Neural progenitor cell (in vitro differentiated cells): ENCODE measurements at places on chromosomes 5 and 9.

DNA sequence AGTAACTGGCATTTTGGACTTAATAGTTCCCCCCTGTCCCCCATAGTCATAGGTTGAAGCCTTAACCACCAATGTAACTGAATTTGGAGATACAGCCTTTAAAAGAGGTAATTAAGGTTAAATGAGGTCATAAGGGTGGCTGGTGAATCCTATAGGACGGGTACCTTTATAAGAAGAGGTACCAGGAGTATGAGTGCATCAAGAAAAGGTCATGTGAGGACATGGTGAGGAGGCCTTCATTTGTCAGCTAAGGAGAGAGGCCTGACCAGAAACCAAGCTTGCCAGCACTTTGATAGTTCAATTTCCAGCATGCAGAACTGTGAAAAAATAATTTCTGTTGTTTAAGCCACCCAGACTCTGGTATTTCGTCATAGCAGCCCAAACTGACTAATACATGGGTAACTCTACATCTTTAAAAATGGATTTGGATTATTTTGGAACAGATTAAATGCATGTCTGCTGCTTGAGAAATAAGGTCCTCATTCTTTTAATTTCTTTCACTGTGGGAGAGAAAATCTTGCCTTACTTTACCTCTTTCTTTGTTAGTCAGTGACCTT lies 9.7 kb downstream of the RASA1 start:
- DNase-seq = no peak

DNA sequence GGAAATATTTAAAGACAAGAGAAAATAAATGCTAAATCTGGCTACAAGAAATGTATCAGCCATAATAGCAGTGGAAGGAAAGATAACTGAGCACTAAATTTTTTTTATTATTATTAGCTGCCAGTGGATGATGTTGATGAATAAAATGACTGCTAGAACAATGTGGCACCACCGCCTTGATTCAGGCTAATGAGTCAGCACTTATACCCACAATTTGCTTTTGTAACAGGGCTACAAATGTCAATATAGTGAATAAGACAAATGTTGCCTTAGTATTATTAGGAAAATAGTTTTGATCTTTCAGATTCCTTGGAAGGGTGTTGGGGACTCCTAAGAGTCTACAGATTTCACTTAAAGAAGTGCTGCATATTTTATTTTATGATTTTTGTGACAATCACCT lies 555.2 kb upstream of the GRAMD2B start:
- DNase-seq = no peak

DNA sequence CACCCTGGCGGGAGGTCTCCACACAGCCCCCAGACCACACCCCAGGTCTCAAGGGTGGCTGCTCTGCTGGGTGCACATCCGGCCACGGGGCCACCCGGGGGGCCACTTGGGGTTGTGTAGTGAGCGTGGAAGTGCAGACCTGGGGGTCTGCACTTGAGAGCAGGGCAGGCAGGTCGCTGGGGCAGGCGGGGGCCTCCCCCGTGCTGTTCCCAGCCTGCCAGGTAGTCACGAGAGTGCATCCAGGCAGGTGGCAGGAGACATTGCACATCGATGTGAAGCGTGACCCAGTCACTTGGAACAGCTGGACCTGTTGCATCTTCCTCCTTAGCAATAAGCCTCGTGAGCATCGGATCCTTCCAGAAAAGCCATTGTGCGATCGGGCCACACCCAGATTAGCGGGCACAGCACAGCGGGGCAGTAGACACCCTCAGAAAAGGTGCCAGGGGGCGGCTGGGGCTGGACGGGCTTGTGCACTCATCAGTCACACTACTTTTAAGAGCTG lies 4.8 kb upstream of the ENTPD8 start:
- DNase-seq = no peak

DNA sequence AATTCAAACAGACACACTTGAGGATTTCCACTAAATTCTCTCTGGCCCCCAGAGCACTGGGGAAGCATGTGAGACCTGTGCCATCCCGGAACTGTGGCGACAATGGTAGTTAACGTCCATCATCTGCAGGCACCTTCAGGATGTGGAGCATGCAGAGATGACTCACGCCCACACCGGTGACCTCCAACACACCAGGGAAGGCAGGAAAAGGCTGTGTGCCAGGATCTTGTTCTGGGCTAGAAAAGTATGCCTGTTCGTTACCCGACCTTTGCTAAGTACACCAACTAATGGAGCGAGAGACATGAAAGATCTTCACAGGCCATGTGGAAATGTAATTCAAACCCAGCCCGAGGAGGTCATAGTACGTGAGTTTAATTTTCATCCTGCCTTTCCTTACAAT lies 208.8 kb downstream of the MELK start:
- DNase-seq = no peak

GRCh38 chr5:57494104-57495098 lies 11.8 kb upstream of the ACTBL2 start:
- no peak for DNase-seq

- no peak for DNase-seq
Observed at GRCh38 chr9:8133606-8134005, 334.0 kb upstream of the DMAC1 start.

GRCh38 chr9:20538956-20539355 lies 83.3 kb downstream of the MLLT3 start:
- no peak for DNase-seq
